ENCODE measurements at places on chromosomes 11 and 22. TPM values are rescaled to one million over a fixed set of nuclear protein-coding genes. Genes with fewer than 3 reads are reported as not detected.
A peak's percentile ranks its signal among the peaks of the same experiment; 100 is the strongest.

DNA sequence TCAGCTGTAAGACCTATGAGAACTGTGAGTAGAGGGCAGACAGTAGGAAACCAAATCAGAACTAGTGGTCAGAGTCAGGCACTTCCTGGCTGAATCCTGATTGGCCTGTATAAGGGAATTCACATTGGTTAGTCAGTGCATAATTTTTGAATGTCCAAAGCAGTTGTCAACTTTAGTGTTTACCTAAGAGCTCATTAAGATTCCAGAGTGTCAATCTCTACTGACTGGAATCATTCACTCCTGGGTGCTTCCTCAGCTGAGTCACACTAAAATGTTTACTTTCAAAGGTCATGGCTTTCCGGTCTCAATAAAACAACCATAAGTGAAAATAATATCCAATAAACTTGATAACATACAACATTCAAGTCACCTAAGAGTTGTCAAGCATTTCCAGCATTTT is 306.1 kb downstream of the C11orf87 start:
- no peak for DNase-seq

DNA sequence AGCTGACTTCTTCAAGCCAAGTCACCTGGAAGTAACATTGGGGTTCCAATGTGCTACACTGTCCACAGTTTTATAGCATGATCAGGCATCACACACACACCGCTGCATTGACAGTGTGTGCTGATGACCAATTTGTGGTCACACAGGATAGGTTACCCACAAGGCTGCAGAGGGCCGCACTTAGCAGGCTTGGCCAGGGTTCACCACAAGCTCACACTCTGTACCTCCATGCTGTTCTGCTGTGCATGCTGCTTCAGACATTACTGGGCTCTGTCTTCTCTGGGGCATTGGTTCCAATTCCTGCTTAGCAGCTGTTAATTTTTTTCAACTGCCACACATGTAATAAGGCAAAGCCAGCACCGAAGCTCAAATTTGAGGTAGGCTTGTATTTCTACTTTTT is 11.0 kb upstream of the NRIP3 start:
- DNase-seq: no peak

Gene CD3E
- total RNA-seq: 387 TPM

Gene RFPL2
- not detected for total RNA-seq

DNA sequence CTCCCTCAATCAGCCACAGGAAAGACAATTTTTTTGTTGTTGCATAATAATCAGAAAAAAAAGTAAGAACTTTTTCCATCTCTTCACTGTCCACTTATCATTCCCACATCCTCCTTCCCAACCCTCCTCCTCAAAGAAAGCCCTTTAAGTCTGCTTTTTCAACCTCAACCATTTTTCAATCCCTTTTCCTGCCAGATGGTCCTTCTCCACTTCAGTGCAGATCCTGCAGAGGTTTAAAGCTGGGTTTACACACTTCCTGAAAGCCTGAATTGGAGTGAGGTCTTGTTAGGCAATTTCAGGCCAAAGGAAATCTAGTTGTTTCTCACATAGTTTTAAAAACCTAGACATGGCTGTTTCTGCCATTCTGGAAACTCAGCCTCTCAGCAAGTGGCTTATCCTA is 78.3 kb downstream of the RPL27A start:
- no peak for DNase-seq

DNA sequence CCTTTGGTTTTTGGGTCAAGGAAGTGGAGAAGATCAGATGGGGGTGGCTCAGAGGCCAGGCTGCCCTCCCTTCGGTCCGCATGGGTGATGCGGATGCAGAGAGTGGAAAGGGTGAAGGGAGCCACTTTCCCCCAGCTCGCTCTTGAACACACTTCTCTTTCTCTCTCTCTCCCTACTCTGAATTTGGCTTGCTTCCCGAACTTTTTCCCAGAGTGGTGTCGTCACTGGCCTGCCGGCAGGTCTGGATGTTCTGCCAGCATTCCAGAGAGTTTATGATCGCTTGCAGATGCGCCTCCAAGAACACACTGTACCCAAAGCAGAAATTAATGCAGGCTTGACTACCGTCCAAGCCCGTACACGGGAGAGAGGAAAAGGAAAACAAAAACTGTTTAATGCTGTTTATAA is 103.2 kb downstream of the ZBTB16 start:
- DNase-seq: no peak

Gene H19
- total RNA-seq: not detected

DNA sequence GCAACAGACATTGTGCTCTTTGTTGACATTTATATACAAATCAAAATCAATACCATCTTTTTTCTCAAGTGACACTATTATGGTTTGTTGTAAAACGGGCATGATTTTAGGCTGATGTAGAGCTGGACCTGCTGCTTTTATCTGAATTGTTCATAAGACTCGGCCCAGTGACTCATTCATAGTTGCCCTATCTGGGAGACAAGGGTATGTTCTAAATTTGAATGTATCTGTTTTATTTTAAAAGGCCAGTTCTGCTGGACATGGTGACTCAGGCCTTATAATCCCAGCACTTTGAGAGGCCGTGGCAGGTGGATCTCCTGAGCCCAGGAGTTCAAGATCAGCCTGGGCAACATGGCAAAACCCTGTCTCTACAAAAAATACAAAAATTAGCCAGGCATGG is 39.3 kb downstream of the CEP295 start:
- no peak for DNase-seq

Gene LMO2
- total RNA-seq: not detected

- no peak for DNase-seq
These were observed 112.2 kb downstream of the NECTIN1 start for GRCh38 chr11:119616586-119617339.

GRCh38 chr11:6191742-6192141 is 7.3 kb upstream of the OR52W1 start:
- DNase-seq: no peak

Gene PKDREJ
- not detected for total RNA-seq

- no peak for DNase-seq
These were observed 7.5 kb upstream of the MS4A7 start for GRCh38 chr11:60370811-60371298.

Gene TPBGL
- 0.20 TPM for total RNA-seq

- no peak for DNase-seq
These were observed 293.5 kb downstream of the MN1 start for GRCh38 chr22:27507935-27508526.

DNA sequence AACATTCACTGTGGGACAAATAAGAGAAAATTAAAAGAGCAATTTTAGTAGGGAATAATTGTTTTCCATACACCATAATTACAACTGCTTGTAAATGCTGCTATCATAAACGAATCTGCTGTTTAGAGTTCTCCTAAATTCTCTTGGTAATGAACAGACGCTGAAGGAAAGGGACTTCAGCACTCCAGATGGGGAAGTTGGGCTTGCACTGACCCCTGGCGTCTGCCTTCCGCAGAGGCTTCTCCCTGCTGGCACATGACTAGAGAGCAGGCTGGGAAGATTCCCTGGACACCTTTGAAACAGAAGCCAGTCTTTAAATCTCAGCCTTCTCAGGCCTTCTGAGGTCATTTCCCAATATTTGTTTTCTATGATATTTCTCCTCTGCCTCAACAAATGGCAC is 84.1 kb downstream of the NXPE2 start:
- DNase-seq: peak; percentile 40

Gene OR2AT4
- total RNA-seq: not detected

Gene RCOR2
- 0.61 TPM for total RNA-seq

DNA sequence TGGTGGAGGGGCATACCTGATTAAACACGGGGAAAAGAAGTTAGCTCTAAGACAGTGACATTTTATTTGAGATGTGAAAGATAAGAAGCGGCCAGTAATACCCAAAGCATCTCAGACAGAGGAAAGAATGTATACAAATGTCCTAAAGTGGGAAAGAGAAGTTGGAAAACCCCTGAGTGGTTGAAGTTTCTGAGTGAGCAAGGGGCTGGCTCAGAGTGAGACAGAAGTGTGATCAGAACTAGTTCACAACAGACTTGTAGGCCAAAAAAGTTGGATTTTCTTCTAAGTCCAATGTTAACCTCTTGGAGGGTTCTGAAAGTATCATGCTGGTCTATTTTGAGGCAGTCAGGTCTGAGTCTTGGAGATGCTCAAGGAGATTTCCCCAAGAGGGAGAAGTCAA is 608.7 kb downstream of the SOX6 start:
- DNase-seq: no peak

GRCh38 chr11:46451759-46452158 is 60.2 kb upstream of the CHRM4 start:
- no peak for DNase-seq

DNA sequence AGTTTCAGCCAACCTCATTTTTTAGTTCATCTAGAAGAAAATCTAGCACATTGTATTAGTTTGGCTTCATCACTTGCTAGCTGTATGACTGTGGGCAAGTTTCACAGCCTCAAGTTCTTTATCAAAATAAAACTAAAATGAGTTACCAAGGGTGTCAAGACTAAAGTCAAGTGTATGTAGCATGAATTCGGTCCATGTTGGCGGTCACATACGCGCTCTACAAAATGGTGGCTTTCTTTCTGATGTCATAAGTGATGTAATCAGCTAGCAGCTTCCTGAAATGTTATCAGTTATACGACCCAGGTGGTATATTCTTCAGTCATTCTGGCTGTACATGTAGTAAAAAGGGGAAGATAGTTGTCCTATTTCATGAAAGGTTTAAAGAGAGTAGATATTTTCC is 50.5 kb downstream of the POLD3 start:
- no peak for DNase-seq

GRCh38 chr11:124919898-124920297 is 848 bp downstream of the HEPN1 start:
- DNase-seq: no peak

GRCh38 chr11:117874253-117874909 is 2.1 kb downstream of the FXYD6 start:
- no peak for DNase-seq

- no peak for DNase-seq
These were observed 18.9 kb upstream of the C11orf96 start for GRCh38 chr11:43923406-43924111.

Gene OR2AG1
- not detected for total RNA-seq

- DNase-seq: no peak
These were observed 83.5 kb upstream of the EIF3D start for GRCh38 chr22:36612458-36612857.

Gene SOX10
- total RNA-seq: not detected

DNA sequence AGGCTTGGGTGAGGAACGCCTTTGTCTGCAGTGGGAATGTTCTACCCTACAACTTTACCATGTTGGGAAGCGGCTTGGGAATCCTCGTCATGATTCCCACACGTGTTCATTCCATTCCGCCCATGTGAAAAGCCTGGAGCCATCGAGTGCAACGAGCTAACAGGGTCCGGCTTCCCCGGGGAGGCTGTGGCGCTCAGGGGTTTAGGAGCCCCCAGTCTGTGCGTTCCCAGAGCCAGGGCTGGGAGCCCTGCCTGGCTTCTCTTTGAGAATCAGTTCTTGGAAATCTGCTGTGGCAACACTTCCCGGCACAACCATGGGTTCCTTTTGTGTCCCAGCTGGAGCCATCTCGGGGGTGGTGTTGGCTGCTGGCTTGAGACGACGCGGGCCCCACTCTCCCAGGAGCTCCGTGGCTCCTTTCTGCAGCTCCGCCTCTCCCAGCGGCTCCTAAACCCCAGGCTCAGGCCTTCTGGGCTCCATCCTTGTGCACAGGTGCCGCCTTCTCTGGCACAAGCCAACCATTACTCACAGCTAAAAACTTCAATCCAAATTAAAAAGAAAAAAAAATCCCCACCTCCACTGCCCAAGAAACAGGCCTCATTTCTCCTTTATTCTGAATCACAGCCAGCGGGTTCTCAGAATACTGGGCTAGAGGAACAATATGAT is 18.7 kb upstream of the PPFIA1 start:
- DNase-seq: no peak

DNA sequence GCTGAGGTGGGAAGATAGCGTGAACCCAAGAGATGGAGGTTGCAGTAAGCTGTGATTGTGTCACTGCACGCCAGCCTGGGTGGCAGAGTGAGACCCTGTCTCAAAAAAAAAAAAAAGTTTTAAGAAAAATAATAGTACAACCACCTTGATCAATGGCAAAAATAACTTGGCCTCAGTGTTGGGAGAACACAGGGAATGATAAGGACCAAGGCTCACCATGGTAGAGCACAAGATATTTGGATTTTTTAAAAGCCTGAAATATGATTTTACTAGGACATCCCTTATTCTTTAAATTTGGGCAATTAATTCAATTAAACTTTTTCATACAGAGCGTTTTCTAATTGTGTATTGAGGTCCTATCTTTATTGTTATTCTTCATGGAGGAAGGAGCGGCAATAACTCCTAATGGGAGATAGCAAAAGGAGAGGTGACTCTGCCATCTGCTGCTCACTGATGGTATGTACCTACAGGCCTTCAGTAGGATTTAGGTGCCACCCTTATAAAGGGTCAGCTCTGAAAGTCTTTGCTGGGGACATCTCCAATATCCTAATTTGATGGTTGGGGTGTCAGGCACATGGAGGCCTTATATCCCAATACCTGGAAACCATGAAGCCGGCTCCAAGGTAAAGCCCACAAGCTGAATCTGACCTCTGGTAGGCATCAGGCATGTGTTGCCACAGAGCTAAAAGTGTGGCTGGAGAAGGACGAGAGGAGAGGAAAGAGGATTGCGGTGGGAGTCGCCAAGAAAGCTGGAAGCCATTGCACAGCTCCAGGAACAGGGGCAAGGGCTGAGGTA is 21.9 kb upstream of the POLD3 start:
- peak; percentile 55 for DNase-seq

Gene NOX4
- total RNA-seq: not detected

GRCh38 chr11:107202241-107202640 is 184.0 kb upstream of the GUCY1A2 start:
- DNase-seq: no peak

DNA sequence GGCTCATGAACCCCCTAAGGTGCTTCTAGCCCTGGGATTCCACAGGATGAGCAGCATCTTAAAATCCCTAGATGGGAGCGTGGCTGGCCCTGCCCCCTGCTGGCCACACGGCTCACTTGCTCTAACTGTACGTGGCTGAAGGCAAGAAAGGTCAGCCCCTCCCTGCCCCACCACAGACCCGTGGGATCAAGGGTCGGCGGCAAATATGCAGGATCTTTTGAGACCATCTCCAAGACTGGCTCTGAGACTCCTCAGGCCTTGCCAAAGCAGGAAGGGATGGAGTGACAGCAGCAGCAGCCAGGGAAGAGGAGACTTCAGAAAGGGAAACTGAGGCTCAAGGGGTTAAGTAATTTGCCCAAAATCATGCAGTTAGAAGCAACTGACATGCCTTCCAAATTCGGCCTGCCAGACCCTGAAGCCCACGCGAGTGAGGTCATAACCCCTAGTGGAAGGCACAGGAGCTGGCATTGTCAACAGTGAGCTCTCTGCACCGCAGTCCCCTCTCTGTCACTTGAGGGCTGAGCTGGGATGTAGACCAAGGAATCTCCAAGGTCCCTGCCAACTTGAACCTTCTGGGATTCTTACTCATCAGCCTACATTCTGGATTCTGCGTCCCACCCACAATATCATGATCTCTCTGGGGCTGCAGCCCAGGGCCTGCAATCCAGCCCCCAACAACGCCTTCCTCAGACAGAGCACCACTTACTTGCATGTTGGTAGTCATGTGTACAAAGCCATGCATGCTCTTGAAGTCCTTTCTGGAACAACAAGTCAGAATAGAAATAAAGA is 31.4 kb downstream of the CREB3L1 start:
- DNase-seq: peak; percentile 88

GRCh38 chr22:26751217-26751616 is 93.8 kb downstream of the MIAT start:
- DNase-seq: no peak

GRCh38 chr11:126336671-126337101 is 18.8 kb upstream of the ST3GAL4 start:
- DNase-seq: no peak

Measured in activated CD8-positive, alpha-beta T cell treated with anti-CD3 and anti-CD28 coated beads for 36 hours (primary cell).